ENCODE measurements at places on chromosomes 16 and 17.

DNA sequence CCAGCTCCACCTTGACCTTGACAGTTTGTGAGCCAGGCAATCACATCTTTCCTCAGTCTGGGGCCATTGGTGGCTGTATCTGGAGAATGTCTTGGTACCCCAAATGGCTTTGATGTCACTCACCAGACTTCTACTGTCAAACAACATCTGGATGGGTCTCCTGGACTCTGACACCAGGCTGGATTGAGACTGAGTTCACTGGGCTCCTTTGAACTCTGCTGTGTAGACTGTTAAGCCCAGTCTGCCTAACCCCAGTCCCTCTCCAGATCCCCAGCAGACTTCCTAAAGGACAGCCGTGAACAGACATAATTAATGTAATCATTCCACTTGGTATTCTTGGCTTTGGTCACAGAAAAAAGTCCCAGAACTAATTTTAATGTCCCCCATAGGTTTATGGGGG is 84.1 kb upstream of the KIFC3 start:
- no peak for DNase-seq

- DNase-seq: no peak
Observed at GRCh38 chr17:66915204-66915611, 49.3 kb upstream of the CACNG4 start.

- peak; percentile 88 for DNase-seq
Observed at GRCh38 chr16:57000271-57001025, 11.1 kb downstream of the NLRC5 start.

- DNase-seq: peak; percentile 58
Observed at GRCh38 chr17:69246726-69247375, 18.2 kb upstream of the ABCA10 start.

- DNase-seq: peak; percentile 7
Observed at GRCh38 chr17:55272711-55273578, 8.2 kb downstream of the HLF start.

- no peak for DNase-seq
Observed at GRCh38 chr17:65545705-65546523, 15.5 kb downstream of the AXIN2 start.

DNA sequence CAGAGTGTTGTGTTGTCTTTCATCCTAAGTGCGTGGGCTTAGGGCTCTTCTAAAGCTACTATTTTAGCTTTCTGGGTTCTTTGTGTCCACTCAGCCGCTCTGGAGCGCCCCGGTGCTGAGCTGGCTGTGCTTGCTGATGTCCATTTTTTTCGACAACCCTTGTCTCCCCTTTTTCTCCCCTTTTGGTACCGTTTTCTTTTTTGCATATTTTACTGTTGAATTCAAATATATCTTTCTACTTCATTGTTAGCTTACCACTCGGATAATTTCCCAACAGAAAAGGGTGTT is 1.2 kb downstream of the SRRM2 start:
- DNase-seq: no peak

DNA sequence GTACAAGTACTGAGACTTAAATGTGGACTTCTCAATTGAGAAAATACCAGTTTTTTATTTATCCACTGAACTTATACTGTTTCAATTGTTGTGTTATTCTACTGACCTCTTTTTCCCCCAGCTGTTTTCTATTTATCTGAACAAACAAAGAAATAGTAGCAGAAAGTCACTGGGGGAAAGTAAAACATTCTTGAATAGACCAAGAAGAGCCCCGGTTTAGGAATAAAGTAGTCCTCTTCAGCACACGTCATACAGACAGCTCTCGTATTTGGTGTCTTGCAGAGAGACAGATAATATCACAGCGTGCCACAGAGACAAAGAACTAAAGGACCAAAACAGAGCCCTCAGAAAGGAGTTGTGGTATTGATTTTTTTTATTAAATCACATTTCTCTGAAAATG is 1159.1 kb upstream of the CDH8 start:
- no peak for DNase-seq
